Ascending aorta (tissue), 2 donors: ENCODE measurements at places on chromosomes 6 and 20.

- no peaks in the 10 kb centered on the region for H3K36me3 ChIP-seq
- H3K4me3 ChIP-seq, result peak overlapping the region; percentile 54
- H3K4me1 ChIP-seq, result peaks cover 15% of the 10 kb centered on the region
- no peak for DNase-seq
These were observed 142.3 kb upstream of the CARMIL1 start for GRCh38 chr6:25136854-25137253.

- no peak overlapping the region for H3K27ac ChIP-seq
- no peaks in the 10 kb centered on the region for H3K4me1 ChIP-seq
- DNase-seq, result peak; percentile 79
- peaks cover 6% of the 10 kb centered on the region for H3K27me3 ChIP-seq
- no peak overlapping the region for H3K4me3 ChIP-seq
These were observed 44.6 kb downstream of the ARHGAP40 start for GRCh38 chr20:38645980-38646858.

GRCh38 chr6:44762496-44762895, 375.0 kb downstream of the CDC5L start:
- H3K27me3 ChIP-seq, result no peaks in the 10 kb centered on the region
- no peak for DNase-seq
- H3K4me3 ChIP-seq, result no peak overlapping the region
- no peaks in the 10 kb centered on the region for H3K36me3 ChIP-seq
- no peaks in the 10 kb centered on the region for H3K4me1 ChIP-seq

DNA sequence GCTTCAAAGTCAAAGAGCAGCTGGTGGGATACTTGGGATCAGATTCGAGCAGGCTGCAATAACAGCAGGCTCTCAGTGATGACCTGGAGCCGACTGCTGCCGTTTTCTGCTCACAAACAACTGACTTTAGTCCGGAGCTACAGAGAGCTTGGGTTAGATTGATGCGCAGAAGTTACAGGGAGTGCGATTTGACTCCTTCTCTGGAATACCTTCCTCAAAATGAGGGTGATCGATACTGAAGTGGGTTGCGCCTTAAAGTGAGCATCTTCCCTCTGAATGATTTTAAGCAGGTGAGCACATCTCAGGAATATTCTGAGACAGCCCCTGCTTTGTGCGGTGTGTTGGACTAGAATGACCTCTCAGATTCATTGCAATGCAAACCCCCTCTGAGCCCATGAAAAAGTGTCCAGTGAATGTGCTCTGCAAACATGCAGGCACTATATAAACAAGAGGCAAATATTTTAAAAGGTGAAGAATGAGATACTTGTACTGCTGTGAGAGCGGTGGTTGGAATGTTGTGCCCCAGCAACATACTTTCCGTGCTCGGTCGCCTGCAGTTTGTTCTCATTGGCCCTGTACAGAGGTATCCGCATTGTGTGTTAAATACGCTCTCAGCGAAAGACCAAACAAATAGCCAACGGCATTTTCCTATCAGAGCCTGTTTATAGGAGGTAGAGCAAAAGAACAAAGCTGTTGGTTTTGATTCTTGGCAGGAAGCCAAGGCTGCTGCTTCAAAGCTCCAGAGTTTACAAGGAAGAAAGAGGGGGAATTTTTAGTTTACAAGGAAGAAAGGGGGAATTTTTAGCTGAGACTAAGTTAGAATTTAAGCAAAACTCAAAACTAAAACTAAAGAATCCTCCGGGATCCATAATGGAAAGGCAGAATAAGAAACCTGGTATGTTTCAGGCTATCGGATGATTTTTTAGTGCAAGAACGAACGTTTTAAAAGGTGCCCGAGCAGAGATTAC, 67.7 kb downstream of the PHACTR2 start:
- peak; percentile 70 for DNase-seq
- H3K27me3 ChIP-seq, result no peaks in the 10 kb centered on the region
- no peaks in the 10 kb centered on the region for H3K36me3 ChIP-seq
- peaks cover 39% of the 10 kb centered on the region for H3K4me1 ChIP-seq
- peak overlapping the region; percentile 41 for H3K4me3 ChIP-seq

DNA sequence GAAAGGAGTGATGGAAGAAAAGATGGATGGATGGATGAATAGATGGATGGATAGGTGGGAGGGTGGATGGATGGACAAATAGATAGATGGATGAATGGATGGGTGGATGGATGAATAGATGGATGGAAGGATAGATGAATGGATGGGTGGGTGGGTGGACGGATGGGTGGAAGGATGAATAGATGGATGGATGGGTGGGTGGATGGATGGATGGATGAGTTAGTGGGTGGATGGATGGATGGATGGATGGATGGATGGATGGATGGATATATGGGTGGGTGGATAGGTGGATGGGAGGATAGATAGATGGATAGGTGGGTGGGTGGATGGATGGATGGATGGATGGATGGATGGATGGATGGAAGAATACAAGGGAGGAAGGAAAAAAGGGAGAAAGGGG, 82.2 kb downstream of the ATXN1 start:
- no peak overlapping the region for H3K27ac ChIP-seq
- no peaks in the 10 kb centered on the region for H3K36me3 ChIP-seq
- H3K4me1 ChIP-seq, result no peaks in the 10 kb centered on the region

GRCh38 chr6:1175877-1176276, 136.0 kb upstream of the FOXQ1 start:
- H3K27me3 ChIP-seq, result no peaks in the 10 kb centered on the region
- no peak overlapping the region for H3K27ac ChIP-seq
- H3K4me3 ChIP-seq, result no peak overlapping the region

DNA sequence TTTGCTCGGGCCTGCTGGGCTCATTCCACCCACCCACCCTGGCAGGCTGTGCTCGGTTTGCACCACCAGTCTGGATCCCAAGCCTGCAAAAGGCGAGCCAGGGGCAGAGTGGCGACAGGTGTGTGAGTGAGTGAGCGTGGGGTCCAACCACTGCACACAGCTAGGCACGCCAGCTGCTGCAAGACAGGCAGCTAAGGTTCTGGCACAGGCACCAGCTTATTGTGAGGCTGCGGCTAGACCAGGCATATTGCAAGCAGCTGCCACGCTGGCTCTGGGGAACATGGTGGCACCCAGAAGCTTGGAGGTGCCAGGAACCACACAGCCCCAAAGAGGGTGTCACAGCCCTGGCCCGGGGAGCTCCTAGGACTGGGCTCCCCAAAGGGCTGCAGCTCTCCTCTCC, 205.1 kb downstream of the ANKRD60 start:
- H3K27ac ChIP-seq, result no peak overlapping the region
- DNase-seq, result peak; percentile 55
- no peak overlapping the region for H3K4me3 ChIP-seq
- H3K4me1 ChIP-seq, result peaks cover 12% of the 10 kb centered on the region
- H3K27me3 ChIP-seq, result no peaks in the 10 kb centered on the region

- DNase-seq, result no peak
- H3K36me3 ChIP-seq, result no peaks in the 10 kb centered on the region
- H3K4me3 ChIP-seq, result no peak overlapping the region
- no peaks in the 10 kb centered on the region for H3K4me1 ChIP-seq
These were observed 977.0 kb downstream of the TFAP2A start for GRCh38 chr6:9437836-9438235.

DNA sequence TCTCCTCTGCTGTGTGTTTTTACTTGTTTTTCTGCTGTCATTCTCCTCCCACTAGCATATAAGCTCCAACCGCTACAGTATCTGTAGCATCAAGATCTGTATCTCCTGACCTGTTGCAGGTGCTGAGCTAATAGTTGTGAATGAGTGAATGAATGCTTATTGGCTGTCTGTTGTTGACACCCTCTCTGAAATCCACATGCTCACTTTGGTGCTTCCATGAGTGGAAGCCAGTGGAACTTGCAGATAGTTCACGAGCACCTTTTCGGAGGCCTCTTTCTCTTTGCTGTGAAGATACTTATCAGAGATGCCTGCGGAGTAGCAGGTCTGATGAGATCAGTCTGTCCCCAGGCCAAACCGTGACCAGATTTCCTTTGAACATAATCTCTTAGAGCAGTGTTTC, 117.3 kb downstream of the EYA2 start:
- no peak overlapping the region for H3K4me3 ChIP-seq
- no peak for DNase-seq
- no peaks in the 10 kb centered on the region for H3K4me1 ChIP-seq
- no peaks in the 10 kb centered on the region for H3K27me3 ChIP-seq

- DNase-seq, result no peak
- peaks cover 6% of the 10 kb centered on the region for H3K4me1 ChIP-seq
- no peak overlapping the region for H3K27ac ChIP-seq
- no peaks in the 10 kb centered on the region for H3K36me3 ChIP-seq
- H3K4me3 ChIP-seq, result peak overlapping the region; percentile 66
- H3K27me3 ChIP-seq, result peaks cover 7% of the 10 kb centered on the region
These were observed 929 bp downstream of the CDH22 start for GRCh38 chr20:46307139-46307998.

DNA sequence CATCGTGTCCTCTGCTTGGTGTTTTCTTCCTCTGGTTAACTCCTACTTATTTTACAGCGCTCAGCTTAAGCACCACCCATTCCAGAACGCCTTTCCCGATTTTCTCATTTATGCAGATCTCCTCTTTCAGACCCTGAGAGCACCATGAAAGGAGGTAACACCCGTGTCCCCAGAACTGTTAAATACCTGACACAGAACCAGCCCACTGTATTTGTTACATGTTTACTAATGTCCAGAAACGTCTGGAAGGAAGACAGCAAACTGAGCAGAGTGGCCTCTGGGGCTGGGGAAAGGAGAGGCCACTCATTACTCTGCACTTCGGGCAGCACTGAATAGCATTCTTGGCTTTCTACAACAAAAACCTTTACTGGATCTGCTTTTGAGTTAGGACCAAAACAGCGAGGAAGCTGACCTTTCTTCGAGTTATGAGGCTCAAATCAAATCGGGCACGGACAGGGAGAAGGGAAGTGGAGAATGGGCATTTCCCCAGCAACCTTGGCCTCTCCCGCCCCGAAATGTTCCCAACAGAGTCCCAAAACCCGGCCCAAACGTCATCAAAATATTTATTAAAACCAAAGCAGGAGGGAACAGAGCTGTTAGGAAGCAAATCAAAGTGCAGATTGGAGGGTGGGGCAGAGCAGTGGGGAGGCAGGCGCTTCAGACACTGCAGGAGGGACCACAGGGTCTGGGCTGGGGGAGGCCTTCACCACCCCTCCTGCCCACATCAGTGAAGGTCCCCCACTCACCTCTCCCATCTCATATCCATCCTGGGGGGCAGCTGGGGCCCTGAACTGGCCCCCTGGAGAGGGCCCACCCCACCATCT, 1.1 kb upstream of the NECAB3 start:
- peak; percentile 87 for DNase-seq
- peak overlapping the region; percentile 67 for H3K4me3 ChIP-seq
- peak overlapping the region; percentile 97 for H3K27ac ChIP-seq
- H3K27me3 ChIP-seq, result no peaks in the 10 kb centered on the region
- H3K36me3 ChIP-seq, result no peaks in the 10 kb centered on the region

GRCh38 chr6:44487586-44487985, 100.1 kb downstream of the CDC5L start:
- H3K27me3 ChIP-seq, result no peaks in the 10 kb centered on the region
- DNase-seq, result no peak
- H3K4me1 ChIP-seq, result peaks cover 3% of the 10 kb centered on the region
- no peak overlapping the region for H3K4me3 ChIP-seq
- no peaks in the 10 kb centered on the region for H3K36me3 ChIP-seq

- peak overlapping the region; percentile 99 for H3K27ac ChIP-seq
- peaks cover 31% of the 10 kb centered on the region for H3K4me1 ChIP-seq
- peak; percentile 83 for DNase-seq
- H3K27me3 ChIP-seq, result no peaks in the 10 kb centered on the region
These were observed 448 bp upstream of the DDAH2 start for GRCh38 chr6:31729515-31729978.

DNA sequence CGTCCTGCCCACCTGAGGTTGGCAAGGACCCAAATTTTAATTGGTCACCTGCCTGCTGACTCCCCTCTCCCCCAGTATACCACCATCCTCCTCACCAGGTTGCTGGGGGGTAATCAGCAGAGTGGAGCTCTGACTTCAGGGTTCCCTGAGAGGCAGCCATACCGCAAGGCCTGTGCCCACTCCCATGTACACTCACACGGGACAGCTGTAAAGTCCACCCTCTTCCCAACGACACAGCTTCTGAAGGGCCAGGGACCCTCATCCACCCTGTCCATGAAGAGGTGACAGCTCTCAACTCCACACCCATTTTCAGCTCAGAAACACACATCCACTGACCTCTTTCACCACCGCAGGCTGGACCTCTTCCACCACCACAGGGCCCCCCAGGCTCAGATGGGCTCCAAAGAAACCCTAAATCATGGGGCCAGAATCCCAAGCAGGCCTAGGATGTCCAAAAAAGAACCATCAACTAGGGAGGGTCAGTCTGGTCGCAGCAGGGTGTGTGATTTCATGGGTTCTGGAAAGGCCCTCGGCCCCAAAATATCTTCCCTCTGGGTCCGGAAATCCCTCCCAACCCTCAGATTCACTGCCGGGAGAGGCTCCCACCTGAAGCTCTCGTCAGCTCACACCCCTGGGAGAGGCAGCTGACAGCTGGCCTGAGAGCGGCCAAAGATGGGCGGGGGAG, 30.0 kb downstream of the TFEB start:
- no peak for DNase-seq
- H3K4me3 ChIP-seq, result no peak overlapping the region
- H3K4me1 ChIP-seq, result peaks cover 26% of the 10 kb centered on the region
- no peaks in the 10 kb centered on the region for H3K27me3 ChIP-seq
- no peaks in the 10 kb centered on the region for H3K36me3 ChIP-seq
- peak overlapping the region; percentile 90 for H3K27ac ChIP-seq

DNA sequence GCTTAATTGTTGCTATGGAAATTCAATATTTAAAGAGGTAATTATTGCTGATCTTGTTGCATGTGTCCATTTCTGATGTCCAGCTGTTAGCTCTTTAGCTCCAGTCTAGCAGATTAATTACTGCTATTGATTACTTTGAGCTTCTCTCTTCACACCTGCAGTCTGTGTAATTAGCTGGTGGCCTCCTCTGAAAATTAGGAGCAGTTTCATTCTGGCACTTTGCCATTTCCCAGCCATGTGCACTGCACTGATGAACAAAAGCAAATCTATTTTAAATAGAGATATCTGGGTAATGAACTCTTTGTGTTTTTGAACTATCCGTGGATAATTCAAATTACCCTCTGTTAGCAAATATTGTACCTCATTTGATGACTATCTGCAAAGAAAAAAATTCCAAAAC, 275.9 kb downstream of the RNF144B start:
- H3K27ac ChIP-seq, result no peak overlapping the region
- H3K36me3 ChIP-seq, result no peaks in the 10 kb centered on the region
- no peak for DNase-seq
- H3K4me3 ChIP-seq, result no peak overlapping the region
- H3K27me3 ChIP-seq, result no peaks in the 10 kb centered on the region

- no peaks in the 10 kb centered on the region for H3K36me3 ChIP-seq
- no peaks in the 10 kb centered on the region for H3K27me3 ChIP-seq
- no peak overlapping the region for H3K4me3 ChIP-seq
- no peaks in the 10 kb centered on the region for H3K4me1 ChIP-seq
- DNase-seq, result no peak
- H3K27ac ChIP-seq, result no peak overlapping the region
These were observed 175.5 kb downstream of the EYA2 start for GRCh38 chr20:47070176-47070575.

GRCh38 chr6:126665551-126665950, 325.6 kb downstream of the CENPW start:
- H3K4me1 ChIP-seq, result peaks cover 3% of the 10 kb centered on the region
- H3K36me3 ChIP-seq, result no peaks in the 10 kb centered on the region
- DNase-seq, result no peak
- H3K27me3 ChIP-seq, result no peaks in the 10 kb centered on the region

- H3K27ac ChIP-seq, result no peak overlapping the region
- H3K4me1 ChIP-seq, result no peaks in the 10 kb centered on the region
- H3K36me3 ChIP-seq, result no peaks in the 10 kb centered on the region
- DNase-seq, result no peak
- H3K27me3 ChIP-seq, result no peaks in the 10 kb centered on the region
These were observed 580.0 kb upstream of the ZNF337 start for GRCh38 chr20:26276554-26277210.
